ENCODE measurements at places on chromosomes 1 and 21.

GRCh38 chr21:45818276-45818903 is 163.2 kb upstream of the COL6A1 start:
- DNase-seq, result no peak

- DNase-seq, result no peak
These were observed 4.7 kb downstream of the FMOD start for GRCh38 chr1:203346060-203346768.

DNA sequence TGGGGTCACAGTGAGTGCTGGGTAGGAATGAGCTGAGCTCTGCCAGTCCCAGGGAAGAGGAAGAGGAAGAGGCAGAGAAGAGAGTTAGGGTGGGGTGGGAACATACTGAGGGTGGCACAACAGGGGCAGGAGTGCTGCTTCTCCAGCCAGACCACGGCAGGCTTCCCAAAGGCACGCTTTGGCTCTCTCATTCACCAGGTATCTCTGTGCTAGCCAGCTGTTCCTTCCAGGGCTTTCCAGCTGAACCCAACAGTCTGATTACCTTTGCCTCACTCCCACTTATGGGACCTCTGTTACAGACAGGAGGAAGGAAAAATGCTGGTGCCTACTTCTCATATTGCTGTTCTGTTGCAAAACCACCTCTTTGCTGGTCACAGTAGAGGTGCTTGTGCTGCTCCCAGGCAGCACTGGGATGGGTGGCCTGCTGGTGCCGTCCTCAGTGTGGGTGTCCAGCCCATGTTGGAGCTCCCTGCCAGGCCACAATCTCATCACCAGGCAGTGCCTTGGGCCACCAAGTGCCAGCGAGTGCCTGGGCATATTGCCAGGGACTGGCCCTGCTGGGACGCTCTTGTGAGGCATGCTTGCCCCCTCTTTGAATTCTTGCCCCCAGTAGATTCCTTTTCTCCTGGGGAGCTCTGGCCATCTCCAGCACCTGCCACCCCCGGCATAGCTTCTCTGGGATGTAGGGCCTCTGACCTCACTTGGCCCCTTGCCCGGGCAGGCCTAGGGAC is 2.1 kb downstream of the ADORA1 start:
- no peak for DNase-seq

DNA sequence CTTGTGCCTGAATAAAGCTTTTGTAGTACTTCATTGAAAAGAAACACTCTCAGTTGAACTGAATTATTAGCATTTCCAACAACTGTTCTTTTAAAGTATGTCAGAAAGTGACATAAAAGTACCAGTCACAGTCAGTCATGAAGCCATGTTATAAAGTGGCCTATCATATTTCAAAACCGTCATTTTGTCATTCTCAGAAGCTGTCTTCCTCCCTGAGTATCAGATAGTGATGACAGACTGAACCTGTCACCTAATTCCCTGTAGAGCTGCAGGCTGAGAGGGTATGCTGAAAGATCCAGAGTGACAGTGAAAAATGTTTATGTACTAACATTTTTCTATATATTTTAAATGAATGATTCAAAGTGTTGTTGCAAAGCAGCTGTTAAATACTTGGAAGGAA is 1121.7 kb upstream of the PRMT6 start:
- DNase-seq, result no peak

DNA sequence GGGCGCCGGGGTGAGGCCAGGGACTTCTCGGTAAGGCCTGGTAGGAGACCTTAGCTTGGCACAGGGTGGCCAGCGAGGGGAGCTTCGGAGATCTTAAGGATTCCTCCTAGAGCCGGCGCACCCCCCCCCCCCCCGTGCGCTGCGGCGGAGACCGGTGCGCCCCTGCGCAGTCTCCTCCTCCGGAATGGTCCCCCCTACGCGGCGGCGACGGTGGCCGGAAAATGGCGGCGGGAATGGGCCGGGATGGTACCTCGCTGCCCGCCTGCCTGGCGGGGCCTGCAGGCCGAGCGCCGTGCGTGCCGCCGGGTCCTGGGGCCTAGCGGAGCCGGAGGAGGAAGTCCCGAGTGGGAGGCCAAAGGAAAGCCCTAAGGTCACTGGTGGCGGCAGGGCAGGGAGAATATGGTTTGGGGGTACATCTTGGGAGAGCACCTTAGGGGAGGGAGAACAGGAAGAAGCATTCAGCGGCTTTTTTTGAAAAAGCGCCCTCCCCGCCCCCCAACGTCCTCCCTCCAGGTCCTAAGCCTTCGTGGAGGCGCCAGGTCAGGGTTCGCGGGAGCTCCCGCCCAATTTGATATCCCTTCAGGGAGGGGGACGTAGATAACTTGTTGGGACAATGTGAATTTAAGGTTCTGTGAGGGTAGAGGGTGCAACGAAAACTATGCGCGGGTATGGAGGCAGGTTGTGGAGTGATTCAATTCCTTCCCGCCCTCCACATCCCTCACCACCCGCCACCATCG is 429 bp downstream of the SRRM1 start:
- no peak for DNase-seq

- DNase-seq, result no peak
These were observed 15.5 kb upstream of the PADI4 start for GRCh38 chr1:17292299-17293160.

DNA sequence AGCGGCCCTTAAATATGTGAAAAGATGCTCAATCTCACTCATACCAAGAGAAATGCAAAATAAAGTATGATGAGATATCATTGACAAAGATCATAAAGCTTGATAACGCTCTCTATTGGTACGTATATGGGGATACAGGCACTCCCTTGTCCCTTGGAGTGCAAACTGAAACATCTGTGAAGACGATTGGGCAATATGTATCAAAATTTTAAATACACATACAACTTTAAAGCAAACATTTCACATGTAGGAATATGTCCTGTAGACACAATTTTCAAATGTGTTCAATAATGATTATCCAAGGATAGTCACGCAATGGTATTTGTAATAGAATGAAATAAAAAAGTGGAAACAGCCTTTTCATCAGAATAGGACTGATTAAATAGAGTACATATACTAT is 2.0 kb upstream of the GJB3 start:
- DNase-seq, result no peak

- DNase-seq, result no peak
These were observed 13.4 kb upstream of the ARHGEF10L start for GRCh38 chr1:17525996-17526686.

DNA sequence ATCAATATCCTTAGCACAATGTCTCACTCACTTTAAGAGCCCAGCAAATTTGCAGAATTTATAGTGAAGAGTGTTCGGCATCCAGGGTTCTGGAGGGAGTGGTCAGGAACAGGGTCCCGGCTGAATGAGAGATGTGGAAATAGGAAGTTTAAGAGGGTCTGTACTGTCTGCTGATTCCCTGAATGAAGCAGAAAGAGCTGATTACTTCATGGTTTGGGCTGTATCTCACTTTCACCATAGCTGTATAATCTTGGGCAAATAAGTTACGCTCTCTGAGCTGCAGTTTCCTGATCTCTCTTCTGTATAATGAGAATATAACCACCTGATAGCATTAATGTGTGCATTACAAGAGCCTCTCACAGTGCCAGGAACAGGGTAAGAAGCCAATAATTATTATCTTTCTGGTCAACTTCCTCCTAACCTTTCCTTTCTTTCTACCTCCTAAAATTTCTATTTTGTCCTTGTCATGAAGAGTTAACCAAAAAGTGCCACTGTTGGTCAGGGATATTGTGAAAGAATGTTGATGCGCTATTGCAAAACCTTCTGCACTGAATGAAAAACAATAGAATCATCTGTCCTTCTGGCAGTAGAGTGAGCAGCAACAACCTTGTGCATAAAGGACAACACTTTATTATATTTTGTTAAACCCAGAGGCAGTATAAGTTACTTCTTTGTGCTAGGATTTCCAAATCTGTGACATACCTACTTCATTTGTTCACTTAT is 14.7 kb upstream of the PTGFR start:
- DNase-seq, result no peak

GRCh38 chr1:245855846-245856730 is 651.0 kb downstream of the SMYD3 start:
- no peak for DNase-seq

DNA sequence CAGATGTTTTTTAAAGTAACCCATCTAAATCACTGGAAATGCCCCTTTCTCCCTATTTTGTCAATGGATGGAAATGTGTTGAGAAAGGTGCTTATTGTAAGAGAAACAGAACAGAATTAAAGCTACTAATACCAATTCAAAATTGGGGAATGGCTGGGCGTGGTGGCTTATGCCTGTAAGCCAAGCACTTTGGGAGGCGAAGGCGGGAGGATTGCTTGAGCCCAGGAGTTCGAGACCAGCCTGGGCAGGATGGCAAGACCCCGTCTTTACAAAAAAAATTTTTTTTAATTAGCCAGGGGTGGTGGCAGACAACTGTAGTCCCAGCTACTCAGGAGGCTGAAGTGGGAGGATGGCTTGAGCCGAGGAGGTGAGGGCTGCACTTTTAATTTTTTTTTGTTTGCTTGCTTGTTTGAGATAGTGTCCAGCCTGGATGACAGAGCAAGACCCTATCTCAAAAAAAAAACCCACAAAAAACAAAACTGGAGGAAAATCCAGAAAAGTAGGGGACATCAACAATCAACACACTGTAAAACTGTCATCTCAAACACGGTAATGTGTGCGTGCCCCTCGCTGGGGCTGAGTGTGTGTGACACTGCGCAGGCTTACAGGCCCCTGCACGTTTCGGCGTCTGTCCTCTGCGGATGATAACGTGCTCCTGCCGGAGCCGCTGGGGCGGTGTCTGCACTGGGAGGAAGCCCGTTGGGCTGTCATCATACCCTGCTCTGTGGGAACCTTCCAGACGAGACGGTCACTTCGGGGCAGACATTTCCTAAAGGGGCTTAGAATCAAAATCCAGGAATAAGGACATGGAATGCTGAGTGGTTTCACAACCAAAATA is 11.6 kb upstream of the POFUT2 start:
- no peak for DNase-seq

- DNase-seq, result no peak
These were observed 93.3 kb downstream of the SPSB1 start for GRCh38 chr1:9385801-9386573.

GRCh38 chr1:220441211-220441610 is 86.7 kb upstream of the MARK1 start:
- no peak for DNase-seq

DNA sequence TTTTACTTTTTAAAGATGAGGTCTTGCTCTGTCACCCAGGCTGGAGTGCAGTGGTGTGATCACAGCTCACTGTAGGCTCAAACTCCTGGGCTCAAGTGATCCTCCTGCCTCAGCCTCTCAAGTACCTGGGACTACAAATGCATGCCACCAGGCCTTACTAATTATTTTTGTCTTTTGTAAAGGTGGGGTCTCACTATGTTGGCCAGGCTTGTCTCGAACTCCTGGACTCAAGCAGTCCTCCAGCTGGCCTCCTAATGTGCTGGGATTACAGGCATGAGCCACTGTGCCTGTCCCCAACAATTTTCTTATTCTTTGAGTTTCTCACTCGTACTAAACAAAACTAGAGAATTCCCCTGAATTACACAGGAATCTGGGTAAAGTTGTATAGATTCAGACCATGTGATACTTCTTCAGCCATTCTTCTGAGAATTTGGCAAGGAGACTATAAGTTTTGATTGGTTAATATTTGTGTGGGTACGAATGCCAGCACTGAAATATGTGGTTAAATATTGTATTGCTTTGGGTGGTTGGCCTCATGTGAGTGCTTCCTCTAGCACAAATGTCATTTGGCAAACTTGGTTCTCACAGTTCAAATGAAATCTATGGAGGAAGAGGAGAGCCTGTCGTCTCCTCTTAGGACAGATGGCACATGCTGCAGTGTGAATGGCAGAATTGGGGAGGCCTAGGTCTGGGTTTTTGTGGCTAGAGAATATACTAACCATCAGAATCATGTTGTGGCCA is 104.9 kb downstream of the RUNX1 start:
- no peak for DNase-seq

DNA sequence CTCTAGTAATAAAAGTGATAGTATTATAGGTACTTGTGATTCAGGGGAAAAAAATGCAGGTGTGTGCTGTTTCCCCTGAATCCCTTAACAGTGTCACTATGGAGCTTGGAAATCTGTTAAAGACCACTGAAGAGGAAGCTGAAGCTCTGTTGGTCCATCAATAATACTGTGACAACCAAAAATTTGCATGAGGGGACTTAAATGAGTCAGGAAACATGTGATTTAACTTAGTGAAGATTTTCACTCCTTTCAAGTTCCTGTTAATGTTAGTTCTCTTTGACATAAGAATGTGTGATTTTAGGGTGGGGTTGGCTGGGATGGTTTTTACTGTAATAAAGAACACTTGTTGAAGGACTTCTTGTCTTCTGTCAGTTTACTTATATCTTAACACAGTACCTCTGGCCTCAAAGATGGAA is 32.0 kb downstream of the VANGL2 start:
- DNase-seq, result no peak

DNA sequence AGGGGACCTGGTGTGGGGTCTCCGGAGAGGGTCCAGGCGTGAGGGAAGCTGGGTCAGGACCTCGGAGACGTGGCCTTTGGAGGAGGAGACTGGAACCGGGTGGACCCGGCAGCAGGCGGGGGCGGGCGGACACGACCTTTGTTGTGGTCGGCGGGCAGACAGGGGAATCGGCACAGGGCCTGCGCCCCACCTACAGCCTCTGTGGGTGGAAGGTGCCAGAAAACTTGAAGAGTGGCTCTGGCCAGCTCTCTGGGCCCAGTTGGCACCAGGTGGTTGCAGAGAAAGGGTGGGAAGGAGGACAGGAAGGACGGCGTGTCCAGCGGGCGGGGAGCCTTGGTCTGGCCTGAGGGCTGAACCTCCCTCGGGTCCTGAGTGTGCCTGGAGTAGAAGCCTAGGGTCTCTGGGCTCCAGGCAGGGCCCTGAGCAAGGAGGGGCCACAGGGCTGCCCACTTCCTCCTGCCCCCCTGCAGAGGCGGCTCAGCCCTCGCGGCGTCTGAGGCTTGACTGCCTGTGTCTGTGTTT is 7.7 kb upstream of the TTLL10 start:
- DNase-seq, result no peak

- no peak for DNase-seq
These were observed 59.8 kb downstream of the ITPKB start for GRCh38 chr1:226679262-226679661.

DNA sequence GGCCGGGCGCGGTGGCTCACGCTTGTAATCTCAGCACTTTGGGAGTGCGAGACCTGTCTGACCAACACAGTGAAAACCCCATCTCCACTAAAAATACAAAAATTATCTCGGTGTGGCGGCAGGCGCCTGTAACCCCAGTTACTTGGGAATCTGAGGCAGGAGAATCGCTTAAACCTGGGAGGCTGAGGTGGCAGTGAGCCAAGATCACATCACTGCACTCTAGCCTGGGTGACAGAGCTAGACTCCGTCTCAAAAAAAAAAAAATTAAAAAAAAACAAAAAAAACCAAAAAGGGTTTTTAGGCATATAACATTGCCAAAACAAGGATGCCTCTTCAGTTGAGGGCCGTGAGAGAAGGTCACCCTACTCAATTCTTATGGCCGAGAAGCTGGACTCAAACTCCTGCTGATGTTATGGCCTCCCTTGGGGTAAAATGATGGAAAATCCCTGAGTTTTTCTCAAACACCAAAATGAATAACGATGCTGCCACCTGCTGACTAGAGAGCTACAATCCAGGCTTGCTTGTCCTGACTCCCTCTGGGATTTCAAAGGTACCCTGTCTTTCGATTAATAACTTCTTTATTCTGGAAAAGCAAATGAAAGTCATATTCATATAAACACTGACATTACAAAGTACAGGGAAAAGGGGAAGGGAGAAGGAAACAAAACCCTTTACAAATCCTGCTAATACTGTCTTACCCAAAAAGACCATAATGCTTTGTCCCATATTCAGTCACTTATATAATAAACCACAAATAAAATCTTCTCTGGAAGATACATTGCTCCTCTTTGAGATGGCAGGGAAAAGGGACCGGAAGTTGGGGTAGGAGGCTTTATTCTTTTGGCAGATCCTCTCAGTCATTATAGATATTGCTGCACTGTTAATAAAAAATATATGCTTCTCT is 10.7 kb downstream of the RAB42 start:
- no peak for DNase-seq

GRCh38 chr1:15762546-15762945 is 4.0 kb downstream of the FBLIM1 start:
- no peak for DNase-seq
